CD4-positive, alpha-beta T cell treated with Interleukin-21 for 1 hour (primary cell): ENCODE measurements at places on chromosomes 12 and 14.

DNA sequence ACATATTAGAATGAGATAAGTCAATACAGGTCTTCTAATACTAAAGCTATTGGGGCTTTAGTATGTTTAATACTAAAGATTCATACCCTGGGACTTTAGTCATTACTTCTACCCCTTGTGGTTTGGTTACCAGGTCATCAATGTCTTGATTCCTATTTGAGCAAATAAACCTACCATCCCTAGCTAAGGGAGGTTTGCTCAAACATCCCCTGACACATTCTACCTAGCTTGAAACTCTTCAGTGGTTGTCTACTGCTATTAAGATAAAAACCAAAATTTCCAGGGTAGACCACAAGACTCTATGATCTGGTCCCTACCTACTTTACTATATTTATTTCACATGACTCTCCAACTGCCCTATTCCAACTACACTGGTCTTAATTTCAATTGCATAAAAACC is 7.3 kb upstream of the C2CD5 start:
- no peak for DNase-seq

GRCh38 chr12:23185346-23185745 is 560.4 kb downstream of the ETNK1 start:
- no peak for DNase-seq

DNA sequence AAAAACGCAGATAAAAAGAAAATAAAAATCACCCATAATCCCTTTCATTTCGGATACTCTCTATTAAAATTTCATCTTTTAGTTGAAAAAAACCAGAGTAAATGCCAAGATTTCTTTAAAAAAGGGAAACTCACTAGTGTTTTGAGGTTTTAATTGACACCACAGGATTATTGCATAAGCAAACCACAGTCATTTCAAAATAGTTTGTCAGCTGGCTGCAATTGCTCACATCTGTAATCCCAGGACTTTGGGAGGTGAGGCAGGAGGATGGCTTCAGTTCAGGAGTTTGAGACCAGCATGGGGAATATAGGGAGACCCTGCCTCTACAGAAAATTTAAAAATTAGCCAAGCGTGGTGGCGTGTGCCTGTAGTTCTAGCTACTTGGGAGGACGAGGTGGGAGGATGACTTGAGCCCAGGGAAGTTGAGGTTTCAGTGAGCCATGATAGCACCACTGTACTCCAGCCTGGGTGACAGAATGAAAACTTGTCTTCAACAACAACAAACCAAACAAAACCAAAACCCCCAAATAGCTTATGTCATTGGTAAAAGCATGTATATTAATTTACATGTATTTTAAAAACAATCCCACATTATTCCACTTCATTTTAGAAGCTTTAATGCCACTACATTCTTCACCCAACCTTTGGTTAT is 48.8 kb downstream of the SYNE2 start:
- DNase-seq = no peak

DNA sequence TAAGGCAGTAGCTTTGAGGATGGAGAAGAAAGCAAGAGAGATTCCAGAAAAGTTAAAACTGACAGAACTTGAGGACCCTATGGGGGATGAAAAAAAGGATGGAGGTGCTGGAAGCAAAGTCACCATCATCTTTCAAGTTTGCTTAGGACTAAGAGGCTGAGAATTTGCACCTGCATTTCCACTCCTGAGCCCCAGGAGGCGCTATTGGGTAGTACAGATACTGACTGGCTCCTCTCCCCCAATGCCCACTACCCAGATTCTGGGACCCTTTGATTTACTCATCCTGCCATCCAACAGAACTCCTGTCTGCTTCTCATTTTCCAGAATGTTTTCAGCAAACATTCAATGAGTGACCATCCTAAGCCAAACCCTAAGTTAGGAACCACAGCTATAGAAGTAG is 34.0 kb upstream of the CMKLR1 start:
- DNase-seq = no peak

GRCh38 chr12:9674226-9674590 is 4.7 kb downstream of the CLEC2D start:
- peak; percentile 71 for DNase-seq
